ENCODE measurements at places on chromosomes 4 and X.

DNA sequence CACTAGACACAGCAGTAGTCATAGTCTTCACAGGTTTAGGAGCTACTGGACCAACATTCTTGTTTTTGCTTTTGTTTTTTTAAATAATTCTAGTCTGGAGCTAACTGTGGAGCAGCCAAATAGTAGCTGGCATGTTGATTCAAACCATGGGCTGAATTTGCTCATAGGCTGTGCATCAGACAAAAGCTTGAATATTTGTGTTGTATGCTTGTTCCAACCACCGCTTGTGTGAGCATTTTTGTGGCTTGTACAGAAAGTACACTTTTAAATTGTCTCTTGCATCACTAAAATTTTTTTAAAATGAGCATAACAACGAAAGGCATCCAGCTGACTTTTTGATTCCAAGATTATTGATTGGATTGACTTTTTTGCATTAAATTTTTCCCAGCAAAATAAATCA is 39.6 kb downstream of the CCNI start:
- DNase-seq = no peak

DNA sequence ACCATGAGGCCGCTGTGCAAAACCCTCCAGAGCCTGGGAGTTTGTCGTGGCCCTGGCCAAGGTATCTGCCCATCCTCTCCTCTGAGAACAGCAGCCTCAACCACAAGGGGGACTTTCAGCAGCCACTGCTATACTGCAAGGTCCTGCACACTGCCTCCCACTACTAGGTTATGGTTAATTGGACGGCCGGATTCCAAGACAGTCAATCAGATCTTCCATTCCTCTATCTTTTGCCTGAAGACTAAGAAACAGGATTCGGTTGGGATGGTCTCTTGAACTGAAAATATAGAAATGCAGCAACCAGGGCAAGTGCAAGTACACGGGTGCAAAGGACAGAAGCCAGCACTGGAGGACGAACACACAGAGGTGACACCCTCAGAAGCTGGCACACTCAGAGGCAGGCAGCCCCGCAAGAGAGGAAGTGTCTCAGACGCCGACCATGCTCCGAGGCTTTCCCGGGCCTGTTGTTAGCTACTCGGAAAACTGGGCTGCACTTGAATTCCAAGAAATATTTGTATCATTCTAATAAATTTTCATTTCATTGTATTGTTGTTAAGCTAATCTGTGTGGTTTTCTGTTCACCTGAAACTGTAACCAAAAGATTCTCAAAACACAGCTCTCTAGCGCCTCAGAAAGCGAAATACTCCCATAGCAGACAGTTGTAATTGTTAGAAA is 63.3 kb downstream of the AFAP1 start:
- DNase-seq = no peak

- DNase-seq = no peak
These were observed 12.1 kb upstream of the DRD5 start for GRCh38 chr4:9769321-9769720.

DNA sequence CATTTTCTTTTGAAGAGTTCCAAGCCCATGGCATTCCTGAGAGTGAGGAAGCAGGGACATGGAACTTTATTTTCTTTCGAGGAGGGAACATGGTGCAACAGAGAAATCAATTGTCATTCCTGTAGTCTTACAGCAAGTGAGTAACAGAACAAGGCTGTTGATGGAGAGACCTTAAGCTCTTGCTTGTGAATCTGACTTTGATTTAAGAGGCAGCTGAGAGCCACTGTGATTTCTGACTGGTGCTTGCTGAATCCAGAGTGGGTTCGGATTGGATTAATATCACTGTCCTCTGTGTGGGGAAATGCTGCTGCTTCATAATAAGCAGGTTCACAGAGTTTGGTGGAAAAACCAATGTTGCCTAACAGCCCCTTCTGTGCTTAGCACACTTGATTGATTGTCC is 4.7 kb upstream of the ATP1B4 start:
- DNase-seq = no peak

- DNase-seq = no peak
These were observed 689 bp downstream of the METAP1 start for GRCh38 chr4:98996056-98996764.

GRCh38 chr4:140717313-140717712 is 38.9 kb downstream of the TBC1D9 start:
- DNase-seq = no peak

GRCh38 chr4:27055221-27055760 is 194.7 kb downstream of the STIM2 start:
- DNase-seq = no peak

DNA sequence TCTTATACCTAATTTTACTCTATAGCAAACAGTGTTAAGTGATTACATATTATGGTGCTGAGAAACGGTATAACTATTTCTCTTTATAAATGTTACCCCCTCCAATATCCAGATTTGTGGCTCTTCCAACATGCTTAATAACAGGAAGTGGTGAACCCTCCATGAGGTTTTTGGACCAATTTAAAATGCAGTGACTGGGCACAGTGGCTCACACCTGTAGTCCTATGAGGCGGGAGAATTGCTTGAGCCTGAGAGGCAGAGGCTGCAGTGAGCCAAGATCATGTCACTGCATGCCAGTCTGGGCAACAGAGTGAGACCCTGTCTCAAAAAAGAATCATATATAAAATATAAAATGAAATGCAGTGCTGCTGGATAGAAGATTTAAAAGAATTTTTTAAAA is 137.3 kb downstream of the MGST2 start:
- no peak for DNase-seq

DNA sequence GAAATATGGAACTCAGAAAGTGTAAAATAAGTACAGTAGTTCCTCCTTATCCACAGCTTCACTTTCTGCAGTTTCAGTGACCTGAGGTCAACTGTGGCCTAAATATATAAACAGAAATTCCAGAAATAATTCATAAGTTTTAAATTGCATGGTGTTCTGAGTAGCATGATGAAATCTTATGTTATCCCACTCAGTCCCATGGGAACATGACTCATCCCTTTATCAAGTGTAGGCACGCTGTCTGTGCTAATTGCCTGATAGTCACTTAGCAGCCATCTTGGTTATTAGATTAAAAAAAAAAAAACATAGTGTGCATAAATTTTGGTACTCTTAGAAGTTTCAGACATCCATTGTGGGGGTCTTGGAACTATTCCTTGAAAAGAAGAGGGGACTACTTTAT is 983.4 kb upstream of the ADGRL3 start:
- DNase-seq = no peak

DNA sequence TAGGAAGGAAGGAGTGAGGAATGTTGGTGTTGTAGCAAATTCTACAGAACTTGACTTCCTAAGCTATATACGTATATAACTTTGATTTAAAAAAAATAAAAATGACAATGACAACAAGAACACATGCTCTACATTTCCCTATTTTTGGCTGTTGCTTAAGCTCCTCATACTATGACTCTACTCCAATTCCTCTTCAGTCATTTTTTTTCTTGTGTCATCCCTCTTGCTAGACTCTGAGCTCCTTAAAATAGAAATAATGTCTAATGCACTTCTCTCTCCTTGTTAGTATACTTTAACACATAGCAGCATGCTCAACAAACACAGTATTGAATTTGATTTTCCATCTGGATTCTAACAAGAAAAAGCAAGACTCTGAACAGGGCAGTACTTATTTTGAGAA is 144.0 kb downstream of the HDX start:
- DNase-seq = no peak

GRCh38 chr4:141807103-141807891 is 170.9 kb downstream of the IL15 start:
- DNase-seq = no peak

GRCh38 chr4:74097116-74097515 is 1.9 kb downstream of the CXCL2 start:
- DNase-seq = no peak

DNA sequence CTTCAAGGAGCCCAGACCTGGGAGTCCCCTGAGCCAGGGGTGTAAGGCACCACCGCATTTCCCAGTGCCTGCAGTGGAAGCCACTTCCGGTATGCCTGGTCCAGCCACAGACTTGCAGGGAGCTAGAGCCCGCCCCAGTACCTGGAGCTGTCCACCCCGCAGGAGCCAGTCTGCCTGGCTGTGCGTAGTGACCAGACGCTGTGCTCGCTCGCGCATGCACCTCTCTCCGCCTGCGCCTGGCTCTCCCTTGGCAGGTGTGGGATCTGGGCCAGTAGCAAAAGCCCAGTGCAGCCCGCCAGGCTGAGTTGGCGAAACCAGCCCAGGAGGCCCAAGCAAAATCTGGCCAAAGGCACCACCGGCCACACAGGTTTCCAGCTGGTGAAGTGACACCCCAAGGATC is 973.7 kb upstream of the AGA start:
- no peak for DNase-seq

DNA sequence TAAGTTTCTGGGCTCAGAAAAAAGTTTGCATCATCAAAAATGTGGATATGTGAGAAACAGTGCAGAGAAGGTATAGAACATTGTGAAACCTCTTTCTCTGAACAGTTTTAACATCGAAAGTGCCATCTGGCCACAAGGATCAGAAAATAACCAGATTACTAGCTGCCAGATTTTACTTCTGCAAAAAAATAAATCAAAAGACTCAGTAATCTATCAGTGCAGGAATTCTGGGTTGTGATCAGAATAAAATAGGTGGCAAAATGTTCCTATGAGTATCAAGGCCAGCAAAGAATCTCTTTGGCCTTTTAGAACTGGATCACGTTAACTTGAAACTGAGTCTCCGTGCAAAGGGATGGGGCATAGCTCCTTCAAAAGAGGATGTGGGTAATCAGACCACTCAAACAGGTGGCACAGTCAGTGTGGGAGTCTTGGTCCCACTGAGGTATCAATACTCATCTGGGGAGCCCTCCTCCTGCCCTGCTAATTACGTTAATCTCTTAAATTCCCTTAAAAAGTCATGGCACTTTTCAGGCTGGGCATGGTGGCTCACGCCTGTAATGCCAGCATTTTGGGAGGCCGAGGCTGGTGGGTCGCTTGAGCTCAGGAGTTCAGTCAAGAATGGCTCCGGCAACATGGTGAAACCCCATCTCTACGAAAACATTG is 26.7 kb upstream of the RBM47 start:
- no peak for DNase-seq
